ENCODE measurements at places on chromosomes 12 and 14.
A peak's percentile ranks its signal among the peaks of the same experiment; 100 is the strongest.

GRCh38 chr14:105484069-105484996 lies 2.4 kb upstream of the CRIP1 start:
- peak; percentile 31 for DNase-seq

DNA sequence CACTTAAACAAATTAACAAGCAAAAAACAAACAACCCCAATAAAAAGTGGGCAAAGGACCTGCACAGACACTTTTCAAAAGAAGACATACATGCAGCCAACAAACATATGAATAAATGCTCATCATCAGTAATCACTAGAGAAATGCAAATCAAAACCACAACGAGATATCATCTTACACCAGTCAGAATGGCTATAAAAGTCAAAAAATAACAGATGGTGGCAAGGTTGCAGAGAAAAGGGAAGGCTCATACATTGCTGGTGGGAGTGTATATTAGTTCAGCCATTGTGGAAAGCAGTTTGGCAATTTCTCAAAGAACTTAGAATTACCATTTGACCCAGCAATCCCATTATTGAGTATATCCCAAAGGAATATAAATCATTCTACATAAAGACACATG lies 34.6 kb upstream of the NT5DC3 start:
- DNase-seq: no peak

DNA sequence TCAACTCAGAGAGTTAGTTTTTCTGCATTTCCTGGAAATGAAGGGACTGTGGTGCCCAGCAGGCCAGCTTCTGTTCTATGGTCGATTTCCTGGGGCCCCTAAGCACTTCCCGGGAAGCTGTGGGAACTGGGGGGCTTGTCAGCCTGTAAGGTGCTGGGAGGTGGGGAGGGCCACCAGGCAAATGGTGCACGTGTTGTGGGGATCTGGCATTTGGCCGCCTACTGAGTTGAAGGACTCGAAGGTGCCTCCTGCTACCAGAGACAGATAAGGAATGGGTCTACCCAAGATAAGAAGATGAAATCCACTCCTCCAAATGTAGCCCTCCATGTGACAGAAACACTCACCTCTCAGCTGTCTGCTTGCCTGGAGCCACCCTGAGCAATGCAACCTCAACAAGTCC lies 341.7 kb downstream of the DPF3 start:
- no peak for DNase-seq

- DNase-seq: no peak
These were observed 2.2 kb downstream of the ADIPOR2 start for GRCh38 chr12:1692895-1693610.

DNA sequence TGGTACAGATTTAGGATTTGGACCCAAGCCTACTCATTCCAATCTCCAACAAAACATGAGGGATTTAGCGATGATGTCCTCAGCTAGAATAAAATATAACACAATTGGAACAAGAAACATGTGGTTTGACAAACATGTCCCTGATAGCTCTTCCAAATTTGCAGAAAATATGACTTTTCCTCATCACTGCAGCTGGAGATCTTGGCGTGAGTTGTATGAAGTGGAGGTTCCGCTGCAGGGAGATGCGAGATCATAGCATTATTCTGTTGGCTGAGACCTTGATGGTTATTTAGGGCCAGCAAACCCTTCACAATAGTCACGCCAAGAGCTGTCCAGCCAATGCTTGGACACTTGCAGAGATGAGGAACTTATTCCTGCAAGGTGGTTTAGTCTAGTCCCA lies 413.4 kb upstream of the TBX3 start:
- DNase-seq: no peak

DNA sequence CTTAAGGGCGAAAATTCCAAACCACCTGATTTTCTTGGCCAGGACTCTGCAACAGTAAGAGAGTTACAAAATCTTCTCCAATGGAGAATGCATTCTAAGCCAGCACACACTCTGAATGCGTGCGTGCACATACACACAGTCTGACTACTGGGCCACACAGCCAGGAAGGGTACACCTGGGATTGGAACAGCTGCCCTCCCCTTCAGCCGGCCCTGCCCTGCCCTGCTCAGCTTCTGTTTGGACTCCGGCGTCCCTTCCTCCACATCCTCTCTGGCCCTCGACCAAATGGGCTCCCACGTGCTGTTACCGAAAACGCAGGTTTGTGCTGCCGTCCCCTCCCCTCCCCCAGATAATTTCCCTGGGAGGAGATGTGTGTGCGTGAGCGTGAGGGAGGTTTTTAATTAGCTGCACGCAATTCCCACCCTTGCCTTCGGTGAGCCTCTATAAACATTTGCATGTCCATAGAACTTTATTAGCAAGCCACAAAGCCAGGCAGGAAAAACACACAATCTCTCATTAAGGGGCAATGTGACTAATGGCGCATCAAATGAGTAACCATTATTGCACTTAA lies 43.0 kb downstream of the CCNK start:
- no peak for DNase-seq

DNA sequence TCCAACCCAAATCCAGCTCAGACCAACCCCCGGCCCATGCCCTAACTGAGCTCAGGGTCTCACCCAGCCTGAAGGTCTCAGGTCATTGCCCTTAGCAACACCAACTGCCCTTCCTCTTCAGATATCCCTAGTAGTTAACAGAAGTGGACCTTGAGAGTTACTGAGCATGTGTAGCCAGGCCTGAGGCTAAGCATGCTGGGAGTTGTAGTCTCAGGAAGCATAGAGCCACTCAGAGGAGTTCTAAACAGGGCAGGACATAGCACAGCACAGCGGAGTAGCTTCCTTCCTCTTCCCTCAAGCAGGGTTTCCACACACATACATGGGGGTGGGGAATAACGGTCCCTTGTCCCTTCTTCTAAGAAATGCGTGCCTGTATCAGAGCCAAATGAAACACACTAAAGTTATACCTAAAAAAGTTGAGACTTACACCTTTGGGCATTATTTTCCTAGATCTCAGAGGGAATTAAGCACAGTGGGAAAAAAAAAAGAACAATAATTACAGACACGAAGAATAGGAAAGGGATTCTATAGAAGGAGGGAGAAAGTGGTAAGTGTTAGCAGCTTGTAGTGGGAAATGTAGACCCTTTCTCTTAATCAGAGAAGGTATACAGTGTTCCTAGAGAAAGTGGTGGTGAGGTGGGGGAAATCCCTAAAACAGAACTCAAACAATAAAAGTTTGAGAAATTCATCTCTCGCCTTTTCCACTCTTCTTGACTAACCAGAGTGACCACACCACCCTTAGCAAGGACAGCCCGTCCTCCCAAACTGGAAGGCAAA lies 4.4 kb downstream of the KMT2D start:
- DNase-seq: peak; percentile 87

DNA sequence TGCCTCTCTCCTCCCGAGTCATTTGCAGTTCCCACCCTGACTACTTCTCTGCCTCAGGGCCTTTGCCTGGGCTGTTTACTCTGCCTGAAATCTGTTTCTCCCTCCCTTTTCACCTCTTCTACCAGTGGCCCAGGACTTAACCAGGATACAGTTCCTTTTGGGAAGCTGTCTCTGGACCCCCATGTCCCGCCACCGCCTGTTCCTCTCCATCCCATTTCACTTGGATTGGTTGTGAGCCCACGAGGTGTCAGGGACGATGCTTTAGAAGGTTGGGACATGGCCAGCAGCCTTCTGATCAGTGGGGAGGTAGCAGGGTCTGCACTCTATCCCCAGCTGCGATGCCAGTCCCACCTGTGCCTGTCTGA lies 51.8 kb downstream of the FAM222A start:
- DNase-seq: no peak

GRCh38 chr14:33271216-33271615 lies 332.5 kb downstream of the NPAS3 start:
- DNase-seq: no peak
